Putamen (tissue), 1 donor: ENCODE measurements at places on chromosomes 3 and 15.

DNA sequence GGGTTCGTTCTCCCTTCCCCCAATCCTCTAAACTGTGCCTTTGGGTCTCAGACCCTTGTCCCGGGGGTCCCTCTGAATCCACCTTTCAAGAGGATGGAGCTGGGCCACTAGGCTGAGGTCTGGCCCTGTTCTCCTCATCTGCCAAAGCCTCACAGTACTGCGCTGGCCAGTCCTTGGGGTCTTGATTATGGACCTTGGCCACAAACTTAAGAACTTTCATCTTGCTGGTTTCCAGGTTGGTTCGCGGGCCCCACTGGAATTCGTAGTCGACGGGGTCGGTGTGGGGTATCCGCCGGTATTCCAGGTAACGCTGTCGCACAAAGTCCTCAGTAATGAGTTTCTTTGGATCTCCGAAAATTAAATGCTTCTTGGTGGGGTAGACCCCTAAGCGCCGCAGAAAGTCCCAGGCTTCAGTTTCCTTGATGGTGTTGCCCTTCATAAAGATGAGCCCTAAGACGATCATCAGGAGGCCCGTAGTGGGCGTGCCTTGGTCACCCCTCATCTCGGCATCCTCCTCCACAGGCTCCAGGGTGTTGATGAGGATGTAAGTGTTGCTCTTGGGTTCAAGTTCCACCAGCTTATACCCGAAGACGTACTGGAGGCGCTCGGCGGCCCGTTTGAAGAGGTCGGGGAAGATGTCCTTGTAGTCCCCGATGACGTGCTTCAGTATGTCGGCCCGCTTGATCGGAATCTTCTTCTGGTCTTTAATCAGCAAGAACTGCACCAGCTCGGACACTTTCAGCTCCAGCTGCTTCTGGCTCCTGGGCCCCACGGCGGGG lies 727 bp downstream of the NSMCE3 start:
- DNase-seq, result peak; percentile 53

DNA sequence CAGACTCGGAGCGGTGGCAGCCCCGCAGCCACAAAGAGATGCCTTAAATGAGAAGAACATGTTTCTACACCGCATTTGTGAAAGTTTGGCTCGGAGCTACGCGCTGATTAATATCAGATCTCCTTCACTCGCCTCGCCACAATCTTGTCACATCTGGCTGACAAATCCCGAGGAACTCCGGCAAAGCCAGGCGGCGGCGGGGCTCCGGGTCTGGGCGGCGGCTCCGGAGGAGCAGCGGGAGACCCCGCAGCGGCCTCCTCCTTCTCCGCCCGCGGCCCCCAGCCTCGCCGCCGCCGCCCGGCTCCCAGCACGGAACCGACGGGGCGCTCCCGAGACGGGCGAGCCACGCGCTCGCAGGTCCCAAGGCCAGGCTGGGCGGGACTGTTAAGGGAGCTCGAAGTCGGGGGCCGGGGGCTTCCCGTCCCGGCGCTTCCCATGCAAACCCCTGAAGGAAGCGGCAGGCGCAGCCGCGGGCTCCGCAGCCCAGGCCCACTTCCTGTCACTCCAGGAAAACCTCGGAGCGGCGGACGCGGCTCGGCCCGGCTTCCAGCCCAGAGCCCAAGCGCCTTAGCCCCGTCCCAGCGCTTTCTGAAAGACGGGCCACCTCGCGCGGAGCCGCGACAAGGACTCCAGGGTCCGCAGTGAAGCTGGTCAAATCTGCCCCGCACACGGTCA lies 1.2 kb downstream of the BNC1 start:
- DNase-seq, result no peak

DNA sequence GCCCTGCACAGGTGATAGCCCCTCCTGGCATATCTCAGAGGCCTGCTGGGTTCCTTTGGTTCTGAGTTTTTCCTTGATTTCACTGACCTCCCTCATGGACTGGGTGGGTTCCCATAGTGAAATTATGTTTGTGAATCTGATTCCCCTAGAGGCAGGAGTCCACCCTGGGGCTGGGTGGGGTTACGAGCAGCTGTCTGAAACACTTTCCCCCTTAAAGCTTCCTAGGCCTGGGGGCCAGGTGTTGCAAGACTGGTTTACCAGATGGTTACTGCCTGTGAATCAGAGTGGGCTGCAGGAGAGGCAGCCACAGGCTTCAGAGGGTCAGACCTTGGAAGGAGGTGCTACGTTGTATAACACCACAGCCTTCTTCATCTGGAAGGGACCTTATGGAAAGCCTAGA lies 34.3 kb downstream of the IL20RB start:
- DNase-seq, result no peak

- DNase-seq, result peak; percentile 74
These were observed 19.2 kb downstream of the EID1 start for GRCh38 chr15:48896869-48897814.

DNA sequence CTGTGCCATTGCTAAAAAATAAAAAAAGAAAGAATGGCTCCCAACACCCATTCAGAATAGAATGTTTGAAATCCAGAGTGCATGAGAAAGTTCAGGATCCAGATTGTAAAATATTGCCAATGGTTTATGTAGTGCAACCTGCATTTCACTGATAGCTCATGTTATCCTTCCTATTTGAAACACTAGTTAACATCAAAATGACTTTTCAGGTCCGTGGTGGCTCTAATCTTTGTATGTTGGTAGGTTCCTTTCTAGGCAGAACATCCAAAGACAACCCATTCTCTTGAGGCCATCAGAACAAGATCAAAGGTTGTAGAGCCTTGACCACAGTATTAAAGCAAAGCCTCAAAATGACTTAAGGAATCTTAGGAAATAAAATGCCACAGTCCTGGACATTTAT lies 51.0 kb downstream of the PLCL2 start:
- no peak for DNase-seq

- no peak for DNase-seq
These were observed 12.4 kb upstream of the SYN2 start for GRCh38 chr3:11991751-11992150.

GRCh38 chr3:43627360-43627759 lies 5.5 kb upstream of the ANO10 start:
- DNase-seq, result no peak

- no peak for DNase-seq
These were observed 195.0 kb downstream of the RORA start for GRCh38 chr15:61033940-61034677.

DNA sequence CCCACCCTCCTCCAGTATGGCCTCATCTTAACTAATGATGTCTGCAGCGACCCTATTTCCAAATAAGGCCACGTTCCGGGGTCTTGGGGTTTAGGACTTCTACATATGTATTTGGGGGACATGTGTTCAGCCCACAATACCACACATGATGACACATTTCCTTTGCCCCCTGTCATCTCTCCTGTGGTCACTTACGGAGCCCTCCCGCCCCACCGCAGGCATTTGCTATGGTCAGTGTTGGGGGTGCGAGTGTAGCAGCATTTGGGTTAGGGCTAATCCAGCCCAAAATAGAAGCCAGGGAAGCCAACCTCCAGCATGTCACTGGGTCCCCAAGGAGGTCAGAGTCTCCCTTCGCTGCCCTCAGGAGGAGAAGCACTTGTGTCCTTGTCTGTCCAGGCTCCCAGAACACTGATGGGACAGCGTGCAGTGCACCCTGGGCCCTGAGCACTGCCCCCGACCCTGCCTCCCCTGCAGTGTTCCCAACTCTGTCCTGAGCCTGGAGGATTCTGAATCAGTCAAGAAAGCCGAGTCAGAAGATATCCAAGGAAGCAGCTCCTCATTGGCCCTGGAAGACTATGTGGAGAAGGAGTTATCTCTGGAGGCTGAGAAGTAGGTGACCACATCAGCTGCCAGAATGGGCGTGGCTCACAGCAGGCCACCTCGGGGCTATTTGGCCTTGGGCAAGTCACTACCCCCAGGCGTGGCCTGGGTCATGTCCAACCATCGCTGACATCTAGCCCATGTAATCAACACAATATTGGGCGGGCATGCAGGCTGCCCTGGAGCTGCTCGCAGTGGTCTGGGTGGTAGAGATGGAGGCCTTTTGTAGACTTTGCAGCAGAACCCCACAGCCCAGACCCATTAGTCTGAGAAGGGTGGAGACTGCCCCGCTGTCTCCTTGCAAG lies 46.9 kb upstream of the FGD5 start:
- DNase-seq, result no peak

DNA sequence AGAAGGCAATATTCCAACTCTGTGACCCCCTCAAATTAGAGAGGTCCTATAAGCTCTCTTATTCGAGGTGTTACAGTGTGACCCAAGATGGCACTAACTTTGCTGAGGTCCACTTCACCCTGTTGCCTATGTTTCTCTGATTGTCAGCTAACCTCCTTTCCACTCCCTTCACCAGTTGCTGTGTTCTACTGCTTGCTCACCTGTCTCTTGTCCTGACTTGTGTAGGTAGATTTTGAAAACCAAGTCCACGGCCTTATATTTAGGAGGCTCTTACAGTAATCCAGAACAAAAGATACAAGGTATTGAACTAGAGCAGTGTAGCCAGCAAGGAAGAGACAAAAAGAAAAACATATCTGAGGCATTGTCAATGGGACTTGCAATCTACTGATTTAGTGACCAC lies 20.1 kb upstream of the GSK3B start:
- no peak for DNase-seq

DNA sequence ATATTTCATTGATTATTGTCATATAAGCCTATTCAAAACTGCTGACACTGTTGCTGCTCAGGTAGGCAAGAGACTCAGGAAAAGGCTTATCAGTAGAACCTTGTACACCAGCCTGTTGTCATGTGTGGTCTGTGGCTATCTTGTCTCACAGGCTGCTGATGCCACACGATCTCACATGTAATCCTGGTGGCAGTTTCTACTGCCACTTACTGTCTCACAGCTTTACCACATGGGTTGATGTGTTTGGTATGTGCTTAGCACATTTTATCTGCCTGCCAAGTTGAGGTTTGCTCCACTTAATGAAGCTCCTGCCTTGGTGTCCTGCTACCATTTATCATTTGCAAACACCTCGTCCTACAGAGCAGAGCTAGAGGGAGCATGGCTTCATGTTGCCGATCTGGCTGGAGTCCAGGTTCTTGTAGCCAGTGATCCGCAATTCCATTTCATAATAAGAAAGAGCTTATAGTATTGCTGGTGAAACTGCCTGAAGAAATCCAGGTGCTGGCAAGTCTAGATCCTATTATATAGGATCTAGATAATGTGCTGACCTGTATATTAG lies 637.9 kb downstream of the NLGN1 start:
- no peak for DNase-seq

GRCh38 chr3:35137612-35138011 lies 501.7 kb upstream of the ARPP21 start:
- DNase-seq, result no peak

GRCh38 chr15:25183581-25184251 lies 228.9 kb downstream of the SNRPN start:
- no peak for DNase-seq

DNA sequence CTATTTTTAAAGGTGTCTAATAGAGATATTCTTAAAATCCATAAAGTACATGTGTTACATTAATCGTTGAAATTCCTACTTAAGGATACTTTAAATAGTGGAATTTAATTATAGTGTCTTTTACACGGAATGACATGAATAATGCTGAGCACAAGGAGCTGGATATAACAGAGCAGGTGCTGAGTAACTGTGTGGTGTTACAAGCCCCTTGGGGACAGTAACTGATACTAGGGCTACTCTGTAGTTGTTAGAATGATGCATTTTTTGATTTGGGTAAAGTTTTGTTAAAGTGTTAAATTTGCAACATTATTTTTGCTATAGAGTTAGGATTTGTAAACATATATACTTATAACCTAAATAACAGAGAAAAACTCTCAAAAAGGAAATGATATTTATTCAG lies 1496.1 kb downstream of the OTOL1 start:
- DNase-seq, result no peak

- DNase-seq, result no peak
These were observed 105.6 kb downstream of the NFKBIZ start for GRCh38 chr3:101954936-101955335.

DNA sequence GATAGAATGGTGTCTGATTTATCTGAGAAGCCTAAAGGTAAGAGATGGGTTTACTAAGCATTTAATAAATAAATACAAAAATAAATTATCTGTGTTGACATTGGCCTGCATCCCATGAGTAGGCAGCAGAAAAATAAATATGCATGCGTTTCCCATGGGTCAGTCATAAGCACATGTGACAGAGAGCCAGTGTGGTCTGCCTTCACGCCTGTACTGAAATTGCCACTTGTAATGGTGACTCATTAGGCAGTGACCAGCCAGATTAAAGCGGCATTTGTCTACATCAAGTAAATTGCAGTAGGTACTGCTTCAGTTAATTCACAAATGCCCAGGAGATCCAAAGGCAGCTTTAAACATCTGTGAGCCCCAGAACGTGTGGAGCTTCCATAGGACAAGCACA lies 399.6 kb downstream of the NAALADL2 start:
- no peak for DNase-seq

DNA sequence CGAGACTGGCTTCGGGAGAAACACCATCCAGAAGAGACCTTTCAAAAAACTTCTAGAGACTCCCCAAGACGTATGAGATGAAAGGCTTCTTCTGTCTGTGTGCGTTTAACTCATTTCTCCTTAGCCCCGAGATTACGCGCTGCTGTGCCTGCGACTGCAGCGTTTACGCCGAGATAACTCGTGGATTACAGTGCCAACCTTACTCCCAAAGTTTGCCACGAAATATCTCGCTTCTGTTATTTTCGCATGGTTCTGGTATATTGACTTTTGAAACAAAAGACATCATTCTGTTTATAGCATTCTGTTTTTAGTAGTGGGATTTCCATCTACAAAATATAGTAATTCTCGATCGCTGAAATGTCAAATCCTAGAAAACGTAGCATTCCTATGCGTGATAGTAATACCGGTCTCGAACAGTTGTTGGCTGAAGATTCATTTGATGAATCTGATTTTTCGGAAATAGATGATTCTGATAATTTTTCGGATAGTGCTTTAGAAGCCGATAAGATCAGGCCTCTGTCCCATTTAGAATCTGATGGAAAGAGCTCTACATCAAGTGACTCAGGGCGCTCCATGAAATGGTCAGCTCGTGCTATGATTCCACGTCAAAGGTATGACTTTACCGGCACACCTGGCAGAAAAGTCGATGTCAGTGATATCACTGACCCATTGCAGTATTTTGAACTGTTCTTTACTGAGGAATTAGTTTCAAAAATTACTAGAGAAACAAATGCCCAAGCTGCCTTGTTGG lies 467 bp downstream of the PGBD4 start:
- no peak for DNase-seq
